Posterior cingulate gyrus (tissue), 11 donors: ENCODE measurements at places on chromosomes 1 and 21.

GRCh38 chr1:33082575-33083108 is 1.7 kb downstream of the AZIN2 start:
- DNase-seq = no peak

- DNase-seq = no peak
Measured at GRCh38 chr1:167739752-167740151, 18.0 kb downstream of the MPZL1 start.

GRCh38 chr1:180352588-180352987 is 122.5 kb downstream of the LHX4 start:
- DNase-seq = no peak

GRCh38 chr1:160739098-160739511 is at the start of gene SLAMF7:
SLAMF7 (plus strand) TSS chr1:160739247; CDS start chr1:160739302, 55 bp downstream.
- no peak for DNase-seq

DNA sequence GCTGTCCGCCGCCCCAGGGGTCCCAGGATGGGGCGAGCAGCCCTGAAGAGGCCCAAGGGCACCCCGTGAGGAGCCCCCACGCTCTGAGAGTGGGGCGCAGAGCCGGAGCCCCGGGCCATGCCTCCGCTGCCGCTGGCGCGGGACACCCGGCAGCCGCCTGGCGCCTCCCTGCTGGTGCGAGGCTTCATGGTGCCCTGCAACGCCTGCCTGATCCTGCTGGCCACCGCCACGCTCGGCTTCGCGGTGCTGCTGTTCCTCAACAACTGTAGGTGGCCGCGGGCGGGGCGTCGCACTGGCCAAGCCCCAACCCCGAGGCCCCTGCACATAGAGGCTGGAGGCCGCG is 14.5 kb downstream of the AGRN start:
- no peak for DNase-seq

GRCh38 chr1:39694026-39694425 is 2.8 kb upstream of the HPCAL4 start:
- no peak for DNase-seq

GRCh38 chr1:70431317-70431716 is 20.2 kb downstream of the CTH start:
- no peak for DNase-seq

- no peak for DNase-seq
Measured at GRCh38 chr21:15688016-15688415, 41.8 kb upstream of the USP25 start.

DNA sequence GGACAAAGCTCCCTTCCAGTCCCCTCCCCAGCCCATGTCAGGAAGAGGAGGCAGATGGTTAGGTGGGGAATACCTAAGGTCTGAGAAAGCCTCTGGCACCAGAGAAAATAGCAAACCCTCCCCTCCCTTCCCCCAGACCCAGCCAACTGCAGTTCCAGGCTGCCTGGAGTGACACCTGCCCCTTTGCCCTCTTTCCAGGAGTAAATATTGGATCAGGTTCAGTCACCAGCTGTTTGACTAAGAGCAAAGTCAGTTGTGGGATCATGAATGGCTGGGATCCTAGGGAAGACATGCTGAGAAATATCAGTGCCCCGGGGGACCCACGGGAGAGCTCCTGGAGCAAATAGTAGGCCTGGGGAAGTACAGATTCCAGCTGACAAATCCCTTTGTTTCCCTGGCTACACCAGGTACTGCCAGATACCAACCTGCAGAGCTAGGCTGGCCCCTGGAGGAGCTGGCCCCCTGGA is 12.2 kb upstream of the CDK18 start:
- DNase-seq = no peak

- no peak for DNase-seq
Measured at GRCh38 chr21:46564391-46564790, 40.5 kb downstream of the S100B start.

- no peak for DNase-seq
Measured at GRCh38 chr1:246591958-246592357, 25.7 kb downstream of the CNST start.

DNA sequence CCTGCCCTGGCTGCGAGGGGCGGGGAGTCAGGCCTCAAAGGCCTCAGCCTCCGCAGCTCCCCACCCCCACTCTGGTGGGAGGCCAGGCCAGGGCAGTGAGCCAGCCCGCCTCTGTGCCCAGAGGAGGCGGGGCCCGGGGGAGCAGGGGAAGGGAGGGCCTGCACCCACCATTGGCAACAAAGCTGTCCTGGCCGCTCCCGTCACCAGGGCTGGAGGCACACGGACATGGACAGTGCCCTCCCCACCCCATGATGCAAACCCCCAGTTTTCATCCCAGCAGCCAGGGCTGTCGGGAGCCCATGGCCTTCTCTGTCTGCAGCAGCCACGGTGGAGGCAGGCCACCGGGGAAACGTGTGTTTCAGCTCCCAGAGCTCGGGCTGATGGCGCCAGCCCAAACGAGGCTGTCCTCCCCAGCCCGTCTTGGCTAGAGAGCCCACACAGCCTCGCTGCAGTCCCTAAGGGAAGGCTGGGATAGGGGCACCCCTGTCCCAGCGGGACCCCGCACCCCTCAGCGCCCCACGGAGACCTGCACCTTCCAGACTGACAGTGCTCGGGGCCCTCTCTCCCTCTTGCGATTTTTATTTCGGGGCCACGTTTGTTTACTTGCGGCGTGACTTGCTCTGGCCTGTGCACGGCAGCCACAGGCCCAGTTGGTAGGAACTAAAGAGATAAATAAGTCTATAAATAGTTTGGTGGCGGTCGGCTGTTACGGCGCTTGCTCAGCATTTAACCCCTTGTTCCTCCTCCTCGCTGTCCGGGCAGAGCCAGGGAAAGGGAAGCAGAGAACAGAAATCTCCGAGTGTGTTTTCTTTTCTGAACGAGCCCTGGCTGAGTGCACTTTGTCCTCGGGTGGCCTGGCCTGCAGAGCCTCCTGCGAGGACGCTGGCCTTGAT is 101.8 kb downstream of the PRDM16 start:
- DNase-seq = peak; percentile 95

DNA sequence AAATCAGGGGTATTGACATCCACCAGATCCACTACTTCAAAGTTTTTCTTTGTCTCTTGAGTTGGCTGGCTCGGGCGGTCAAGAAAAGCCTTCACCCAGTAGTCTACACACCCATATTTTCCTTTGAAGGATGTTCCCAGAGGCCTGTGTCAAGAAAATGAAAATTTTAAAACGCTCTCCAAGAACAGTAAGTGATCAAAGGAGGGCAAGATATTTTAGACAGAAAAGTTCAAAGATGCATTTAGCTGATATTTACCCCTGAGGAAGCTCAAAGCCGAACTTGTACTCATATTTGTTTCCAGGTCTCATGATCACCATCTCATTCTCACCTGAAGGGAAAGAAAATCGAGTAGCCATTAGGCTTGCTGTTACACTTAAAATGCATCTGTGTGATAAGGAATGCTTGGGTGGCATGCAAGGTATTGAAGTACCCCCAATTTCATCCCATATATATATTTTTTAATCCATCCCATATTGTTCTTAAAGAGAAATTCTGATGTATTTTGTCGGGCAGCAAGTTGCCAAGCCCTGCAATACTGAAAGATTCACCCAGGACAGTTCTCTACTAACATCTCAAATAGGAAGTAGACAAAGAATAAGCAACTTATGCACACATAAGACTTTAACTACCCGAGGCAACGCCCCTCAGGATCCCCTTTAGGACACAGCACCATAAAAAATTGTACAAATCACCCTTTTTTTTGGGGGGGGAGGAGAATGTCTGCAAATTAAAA is 1.1 kb downstream of the TXNIP start:
- DNase-seq = no peak

- DNase-seq = peak; percentile 79
Measured at GRCh38 chr1:184973272-184974055, 844 bp downstream of the NIBAN1 start.

DNA sequence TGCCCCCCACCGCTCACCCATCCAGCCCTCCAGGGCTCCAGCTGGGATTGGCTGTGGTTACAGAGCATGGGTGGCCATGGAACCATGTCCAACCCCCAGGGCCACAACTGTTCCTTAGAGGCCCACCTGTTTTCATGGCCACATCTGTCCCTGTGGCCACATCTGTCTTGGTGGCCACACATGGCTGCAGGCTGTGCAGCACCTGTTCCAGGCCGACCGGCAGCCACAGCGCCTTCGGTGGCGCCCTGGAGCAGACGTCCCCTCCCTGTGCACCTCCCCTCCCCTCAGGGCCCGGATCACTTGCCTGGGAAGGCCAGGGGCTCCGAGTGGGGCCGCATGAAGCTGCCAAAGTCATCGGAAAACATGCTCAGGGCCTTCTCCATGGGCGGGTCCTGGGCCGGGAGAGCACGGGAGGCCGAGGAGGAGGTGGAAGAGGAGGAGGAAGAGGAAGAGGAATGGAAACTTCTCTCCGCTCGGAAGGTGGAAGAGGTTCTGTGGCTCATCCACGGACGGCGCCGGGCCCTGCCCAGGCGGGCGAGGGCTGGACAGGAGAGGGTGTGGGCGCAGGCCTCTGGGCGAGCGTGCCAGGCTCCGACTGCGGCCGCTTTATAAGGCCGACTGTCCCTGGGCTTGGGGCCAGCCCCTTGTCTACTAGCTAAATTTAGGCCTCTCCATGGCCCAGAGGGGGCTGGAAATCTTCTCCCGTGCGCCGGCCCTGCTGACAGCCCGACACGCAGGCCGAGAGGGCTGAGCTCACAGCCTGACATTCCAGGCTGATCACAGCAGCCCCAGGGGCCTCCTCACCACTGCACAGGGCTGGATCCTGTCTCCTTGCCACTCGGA is at the start of gene HSPB7:
Gene HSPB7 (minus strand): TSS at position 583 of the 843 bp plus-strand sequence. CDS start 80 bp downstream, at position 503.
- no peak for DNase-seq

DNA sequence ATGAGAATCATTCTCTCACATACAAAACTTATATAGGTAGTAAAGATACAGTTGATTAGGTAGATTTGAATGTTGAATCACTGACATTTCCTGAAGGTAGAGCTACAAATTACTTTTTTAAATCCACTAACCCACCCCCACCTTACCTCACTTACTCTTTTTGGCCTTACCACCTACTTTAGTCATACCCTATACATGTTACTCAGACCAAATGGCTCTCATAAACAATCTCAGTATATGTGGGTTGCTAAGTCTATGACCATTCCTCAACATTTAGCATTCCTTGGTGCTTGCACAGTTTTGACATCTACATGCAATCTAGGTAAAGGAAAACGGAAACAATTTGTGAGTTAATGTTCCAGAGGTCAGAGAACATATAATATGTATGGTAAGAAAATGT is 26.3 kb downstream of the SYDE2 start:
- no peak for DNase-seq

- DNase-seq = no peak
Measured at GRCh38 chr1:30302858-30303257, 420.5 kb downstream of the MATN1 start.

GRCh38 chr21:19420565-19420964 is 1017.0 kb upstream of the TMPRSS15 start:
- no peak for DNase-seq

DNA sequence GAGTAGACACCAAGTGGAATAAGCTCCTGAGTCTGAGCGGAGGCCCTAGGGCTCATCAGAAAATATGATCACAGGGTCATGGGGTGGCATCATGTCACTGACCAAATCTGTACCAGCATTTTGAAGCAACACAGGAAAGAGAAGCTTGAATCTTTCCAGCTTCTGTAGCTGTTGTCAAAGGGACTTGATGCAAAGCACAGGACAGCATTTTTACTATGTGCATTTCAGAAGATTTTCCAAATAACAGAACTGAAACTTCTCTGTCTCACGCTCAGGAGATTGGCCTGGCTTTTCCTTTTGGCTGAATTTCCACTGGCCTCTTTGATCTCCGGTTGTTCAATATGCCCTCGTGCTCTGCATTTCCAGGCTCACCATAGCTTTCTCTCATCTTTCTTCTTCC is 127.2 kb upstream of the ATP1B1 start:
- no peak for DNase-seq

DNA sequence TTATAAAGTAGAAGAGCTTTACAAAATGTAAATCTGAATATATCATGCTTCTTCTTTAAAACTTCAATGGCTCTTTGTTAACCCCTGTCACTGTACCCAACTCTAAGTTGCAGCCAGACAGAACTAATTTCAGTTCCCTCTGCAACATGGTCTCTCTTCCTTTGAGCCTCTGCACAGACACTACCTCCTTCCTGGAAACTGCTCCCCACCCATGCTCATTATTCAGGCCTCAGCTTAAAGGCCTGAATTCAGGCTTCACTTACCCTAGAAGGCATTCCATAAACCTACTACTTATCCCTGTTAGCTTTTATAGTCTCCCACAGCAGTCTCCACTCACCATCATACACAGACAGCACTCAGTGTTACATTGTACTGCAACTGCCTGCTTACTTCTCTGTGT is 2.6 kb upstream of the EEIG2 start:
- DNase-seq = no peak

DNA sequence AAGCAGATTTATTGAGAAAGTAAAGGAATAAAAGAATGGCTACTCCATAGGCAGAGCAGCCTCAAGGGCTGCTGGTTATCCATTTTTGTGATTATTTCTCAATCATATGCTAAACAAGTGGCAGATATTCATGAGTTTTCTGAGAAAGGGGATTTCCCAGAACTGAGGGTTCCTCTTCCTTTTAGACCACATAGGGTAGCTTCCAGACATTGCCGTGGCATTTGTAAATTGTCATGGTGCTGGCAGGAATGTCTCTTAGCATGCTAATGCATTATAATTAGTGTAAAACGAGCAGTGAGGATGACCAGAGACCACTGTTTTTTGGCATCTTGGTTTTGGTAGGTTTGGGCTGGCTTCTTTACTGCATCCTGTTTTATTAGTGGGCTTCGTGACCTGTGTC is 16.8 kb upstream of the FMN2 start:
- DNase-seq = no peak

GRCh38 chr1:185396126-185396525 is 79.1 kb upstream of the IVNS1ABP start:
- DNase-seq = no peak

DNA sequence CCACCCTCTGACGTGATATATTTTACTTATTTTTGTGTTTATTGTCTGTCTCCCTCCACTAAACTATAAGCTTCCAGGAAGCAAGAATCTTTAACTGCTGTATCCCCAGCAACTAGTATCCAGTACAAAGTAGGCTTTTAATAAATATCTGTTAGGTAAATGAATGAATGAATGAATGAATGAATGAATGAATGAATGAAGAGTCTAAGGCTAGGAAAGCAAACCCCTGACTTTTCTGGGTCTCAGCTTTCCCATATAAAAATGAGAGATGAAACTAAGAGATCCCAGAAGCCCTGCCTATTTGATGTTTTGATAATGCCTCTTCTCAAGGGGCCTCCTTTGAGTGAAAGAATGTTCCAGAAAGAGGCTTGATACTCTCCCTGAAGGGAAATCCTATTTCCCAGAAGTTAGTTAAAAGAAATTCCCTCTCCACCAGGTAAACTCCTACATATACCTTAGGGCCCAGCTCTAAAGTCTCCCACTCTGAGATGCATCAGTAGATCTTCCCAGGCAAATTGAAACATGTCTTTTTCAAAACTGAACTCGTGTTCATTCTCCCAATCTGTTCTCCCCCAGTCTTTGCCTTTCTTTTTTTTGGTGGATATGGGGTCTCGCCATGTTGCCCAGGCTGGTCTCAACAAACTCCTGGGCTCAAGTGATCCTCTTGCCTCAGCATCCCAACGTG is 7.8 kb downstream of the TTC39A start:
- DNase-seq = no peak

GRCh38 chr21:21385404-21385803 is 387.2 kb downstream of the NCAM2 start:
- DNase-seq = no peak
